ENCODE measurements at places on chromosomes 3 and 15.

GRCh38 chr15:65326818-65327217, 22.3 kb downstream of the RNU5B-1 start:
- no peak for DNase-seq

GRCh38 chr3:114078126-114078525, 21.6 kb downstream of the QTRT2 start:
- no peak for DNase-seq

DNA sequence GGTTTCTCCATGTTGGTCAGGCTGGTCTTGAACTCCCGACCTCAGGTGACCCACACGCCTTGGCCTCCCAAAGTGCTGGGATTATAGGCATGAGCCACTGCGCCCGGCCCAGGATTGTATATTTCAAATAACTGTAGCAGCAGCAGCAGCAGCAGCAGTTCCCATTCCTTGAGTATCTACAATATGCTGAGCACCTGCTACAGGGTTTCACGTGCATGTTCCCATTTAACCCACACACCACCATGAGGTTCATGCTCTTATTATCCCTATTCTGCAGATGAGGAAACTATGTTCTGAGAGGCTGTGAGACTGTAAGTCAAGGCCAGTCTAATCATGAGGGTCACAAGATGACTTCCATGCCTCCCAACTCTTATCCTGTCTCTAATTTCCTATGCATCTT, 30.9 kb upstream of the FOXP1 start:
- no peak for DNase-seq

DNA sequence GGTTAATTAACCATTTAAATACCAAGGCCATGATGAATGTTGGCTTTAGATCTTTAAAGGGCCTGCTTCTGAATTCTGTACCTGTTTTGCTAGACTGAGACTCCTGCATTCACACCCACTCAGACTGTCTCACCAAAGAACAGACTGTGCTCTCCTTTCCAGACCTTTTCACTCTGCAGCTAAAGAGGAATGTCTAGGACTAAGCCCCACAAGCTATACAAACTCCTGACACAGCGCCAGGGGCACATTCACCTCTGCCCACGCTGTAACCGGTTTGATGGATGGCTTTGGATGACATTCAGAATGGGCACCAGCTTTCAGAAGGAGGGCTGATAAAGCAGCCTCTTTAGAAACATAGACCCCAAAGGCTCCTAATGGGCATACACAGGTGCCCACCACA, 200.1 kb downstream of the KCNMB2 start:
- no peak for DNase-seq

GRCh38 chr15:100671858-100672543, 69.6 kb downstream of the ASB7 start:
- no peak for DNase-seq

- no peak for DNase-seq
Measured at GRCh38 chr3:14042680-14043079, 82.0 kb downstream of the CHCHD4 start.

- DNase-seq: no peak
Measured at GRCh38 chr15:69731081-69731330, 278.4 kb downstream of the RPLP1 start.

GRCh38 chr3:38992117-38992760, 59.5 kb downstream of the SCN11A start:
- DNase-seq: no peak

DNA sequence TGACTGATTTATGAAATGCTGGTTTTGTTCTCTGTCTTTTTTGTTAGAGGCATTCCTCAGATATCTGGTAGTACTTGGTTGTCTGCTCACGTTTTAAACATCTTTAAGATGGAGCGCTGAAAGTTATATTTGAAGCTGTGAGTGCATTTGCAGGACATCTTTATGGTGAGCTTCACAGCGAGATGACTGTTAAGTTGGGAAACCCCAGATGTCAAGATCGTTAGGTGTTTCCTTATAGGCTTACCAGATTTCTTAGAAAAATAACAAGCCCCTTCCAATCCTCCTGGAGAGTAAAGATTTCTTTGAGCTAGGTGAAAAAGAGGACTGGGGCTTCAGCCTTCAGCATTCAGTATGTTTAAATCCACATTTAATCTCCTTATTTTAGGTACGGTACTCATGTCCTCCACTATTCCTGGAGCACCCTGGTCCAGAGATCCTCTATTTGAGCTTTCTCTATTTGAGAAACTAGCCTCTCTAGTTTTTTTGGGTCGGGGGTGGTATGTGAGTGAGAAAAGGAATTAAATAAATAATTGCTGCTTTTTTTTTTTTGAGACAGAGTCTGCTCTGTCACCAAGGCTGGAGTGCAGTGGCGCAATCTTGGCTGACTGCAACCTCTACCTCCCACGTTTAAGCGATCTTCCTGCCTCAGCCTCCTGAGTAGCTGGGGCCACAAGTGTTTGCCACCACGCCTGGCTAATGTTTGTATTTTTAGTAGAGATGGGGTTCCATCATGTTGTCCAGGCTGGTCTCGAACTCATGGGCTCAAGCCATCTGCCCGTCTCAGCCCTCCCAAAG, 72.3 kb downstream of the ZNF609 start:
- DNase-seq: no peak
